GM20000 (cell line): ENCODE measurements at places on chromosomes 4 and X.

GRCh38 chr4:84938316-84938715 lies 28.2 kb downstream of the WDFY3 start:
- DNase-seq = no peak

DNA sequence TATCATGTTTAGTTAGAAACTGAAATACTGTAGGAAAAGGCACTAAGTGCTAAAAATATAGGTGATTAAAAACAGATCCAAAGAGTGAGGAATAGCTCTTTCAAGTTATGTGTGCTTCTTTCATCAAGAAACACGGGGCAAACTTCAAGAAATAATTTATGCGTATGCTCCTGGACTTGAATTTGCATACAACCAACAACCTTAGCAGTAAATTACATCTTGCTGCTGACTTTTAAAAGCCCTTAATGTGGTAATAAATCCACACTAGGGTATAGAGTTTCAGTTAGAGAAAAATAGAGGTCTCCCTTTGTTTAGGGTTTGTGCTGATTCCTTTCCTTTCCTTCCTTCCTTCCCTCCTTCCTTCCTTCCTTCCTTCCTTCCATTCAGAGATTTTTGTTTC lies 94.5 kb upstream of the GC start:
- no peak for DNase-seq

DNA sequence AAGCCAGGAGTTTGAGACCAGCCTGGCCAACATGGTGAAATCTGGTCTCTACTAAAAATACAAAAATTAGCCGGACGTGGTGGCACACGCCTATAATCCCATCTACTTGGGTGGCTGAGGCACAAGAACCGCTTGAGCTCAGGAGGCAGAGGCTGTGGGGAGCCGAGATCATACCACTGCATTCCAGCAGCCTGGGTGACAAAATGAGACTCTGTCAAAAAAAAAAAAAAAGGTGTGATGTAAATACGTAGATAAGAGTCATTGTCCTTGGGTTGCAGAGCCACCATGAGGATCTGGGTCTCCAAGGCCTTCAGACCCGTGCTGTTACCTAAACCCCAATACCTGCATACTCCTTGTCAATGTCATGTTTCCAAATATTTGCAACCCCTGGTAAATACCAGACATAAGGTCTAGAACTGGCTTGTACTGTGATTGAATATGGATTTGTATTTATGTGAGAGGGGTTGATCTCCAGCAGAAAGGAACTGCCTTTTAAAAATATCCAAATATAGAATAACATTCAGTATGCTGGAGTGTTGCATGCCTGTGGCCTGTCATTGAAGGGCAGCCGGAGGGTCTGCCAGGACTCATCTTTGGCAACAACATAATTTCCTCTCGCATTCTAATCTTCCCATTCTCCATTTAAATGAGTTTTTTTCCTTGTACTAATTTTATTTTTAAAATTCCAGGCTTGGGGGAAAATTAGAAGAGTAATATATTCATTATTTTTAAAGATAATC lies 40.4 kb downstream of the ATXN3L start:
- DNase-seq = no peak

- DNase-seq = no peak
Measured at GRCh38 chrX:38052096-38052495, 45.7 kb downstream of the SYTL5 start.

DNA sequence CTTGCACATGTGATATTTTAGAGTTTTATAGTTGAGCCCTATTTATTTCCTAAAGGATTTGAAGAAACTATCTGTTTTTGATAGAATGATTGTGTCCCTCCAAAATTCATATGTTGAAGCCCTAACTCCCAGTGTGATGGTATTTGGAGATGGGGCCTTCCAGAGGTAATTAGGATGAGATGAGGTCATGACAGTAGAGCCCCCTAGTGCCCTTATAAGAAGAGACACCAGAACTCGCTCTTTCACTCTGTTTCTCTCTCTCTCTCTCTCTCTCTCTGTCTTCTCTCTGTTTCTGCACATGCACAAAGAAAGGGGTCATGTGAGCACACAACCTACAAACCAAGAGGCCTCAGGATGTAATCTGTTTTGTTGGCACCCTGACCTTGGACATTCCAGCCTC lies 921.9 kb upstream of the DIAPH2 start:
- no peak for DNase-seq

DNA sequence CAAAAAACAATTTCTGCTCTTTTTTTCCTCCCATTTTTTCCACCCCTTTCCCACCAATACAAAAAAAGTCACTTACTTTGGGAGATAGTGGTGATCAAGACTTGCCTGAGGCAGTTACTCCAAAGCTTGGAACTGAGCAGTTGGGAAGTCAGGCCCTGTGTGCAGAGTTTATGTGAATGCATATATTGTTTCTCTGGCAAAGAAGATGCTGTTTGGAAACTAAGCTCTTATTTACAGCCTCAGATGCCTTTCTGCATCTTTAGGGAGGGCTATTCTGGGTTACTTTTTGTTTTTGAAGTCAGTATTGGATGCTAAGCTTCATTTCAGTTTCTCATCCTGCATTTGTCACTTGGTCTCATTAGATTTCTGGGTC lies 136.3 kb downstream of the ZNF330 start:
- DNase-seq = no peak

- DNase-seq = no peak
Measured at GRCh38 chr4:115234405-115235093, 121.1 kb upstream of the NDST4 start.

GRCh38 chr4:142356118-142356759 lies 489.9 kb downstream of the INPP4B start:
- no peak for DNase-seq

DNA sequence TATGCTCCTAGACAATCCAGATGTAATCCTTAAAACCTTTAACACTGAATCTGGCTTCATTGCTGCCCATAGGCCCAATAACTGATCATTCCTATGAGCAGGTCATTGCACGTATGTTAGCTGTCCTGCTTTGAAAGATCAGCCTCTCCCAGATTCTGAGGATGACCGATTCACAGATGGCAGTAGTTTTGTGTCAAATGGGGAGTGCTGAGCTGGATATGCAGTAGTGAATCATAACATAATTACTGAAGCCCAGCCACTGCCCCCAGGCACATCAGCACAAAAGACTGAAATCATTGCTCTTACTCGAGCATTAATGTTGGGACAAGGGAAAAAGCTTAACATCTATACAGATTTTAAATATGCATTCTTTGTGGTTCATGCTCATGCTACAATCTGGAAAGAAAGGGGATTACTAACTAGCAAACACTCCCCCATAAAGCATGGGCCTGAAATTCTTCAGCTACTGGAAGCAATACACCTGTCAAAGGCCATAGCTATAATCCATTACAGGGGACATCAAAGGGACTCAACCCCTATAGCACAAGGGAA lies 16.4 kb upstream of the ZNF280C start:
- DNase-seq = no peak

- peak; percentile 66 for DNase-seq
Measured at GRCh38 chr4:2954358-2955185, 8.6 kb downstream of the NOP14 start.

GRCh38 chrX:50971395-50971794 lies 60.9 kb downstream of the BMP15 start:
- DNase-seq = no peak

DNA sequence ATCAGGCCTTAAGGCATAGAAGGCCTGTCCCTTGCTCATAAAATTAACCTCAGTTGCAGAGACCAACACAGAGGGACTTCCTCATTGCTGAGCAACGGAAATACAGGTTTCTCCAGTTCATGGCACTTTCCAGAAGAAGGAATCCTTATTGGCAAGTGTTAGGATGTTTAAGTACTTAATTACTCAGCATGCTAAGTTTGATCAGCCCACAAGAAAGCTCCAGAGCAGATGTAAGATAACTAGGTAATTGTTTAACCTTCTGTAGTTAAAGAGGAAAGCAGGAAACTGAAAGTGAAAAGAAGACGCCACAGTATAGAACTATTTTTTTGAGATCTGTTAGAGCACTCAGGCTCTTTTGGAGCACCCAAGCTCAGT lies 33.5 kb downstream of the SMS start:
- DNase-seq = no peak

- DNase-seq = no peak
Measured at GRCh38 chr4:108849611-108850168, 86.8 kb upstream of the ETNPPL start.

- no peak for DNase-seq
Measured at GRCh38 chr4:11566444-11567022, 137.8 kb upstream of the HS3ST1 start.

GRCh38 chrX:69257499-69258127 lies 92.4 kb upstream of the PJA1 start:
- DNase-seq = no peak

GRCh38 chr4:46316215-46316614 lies 73.7 kb downstream of the GABRA2 start:
- no peak for DNase-seq

DNA sequence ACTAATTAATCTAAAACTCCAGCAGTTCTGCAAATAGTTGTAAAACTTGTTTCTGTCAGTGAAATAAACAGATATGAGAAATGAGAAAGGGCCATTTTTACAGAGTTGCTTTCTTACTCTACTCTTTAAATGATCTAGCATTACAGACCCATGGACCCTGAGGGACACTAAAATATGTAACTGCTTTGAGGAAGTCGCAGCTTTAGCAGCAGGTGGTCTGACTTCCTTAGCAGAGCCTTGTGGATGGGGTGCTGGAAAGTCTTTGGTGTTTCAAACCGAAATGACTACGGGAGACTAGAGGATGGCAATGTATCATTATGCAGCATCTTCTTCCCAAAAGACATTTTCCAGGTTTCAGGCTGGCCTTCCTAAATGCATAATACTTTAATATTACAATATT lies 18.7 kb downstream of the SHISA3 start:
- DNase-seq = no peak

DNA sequence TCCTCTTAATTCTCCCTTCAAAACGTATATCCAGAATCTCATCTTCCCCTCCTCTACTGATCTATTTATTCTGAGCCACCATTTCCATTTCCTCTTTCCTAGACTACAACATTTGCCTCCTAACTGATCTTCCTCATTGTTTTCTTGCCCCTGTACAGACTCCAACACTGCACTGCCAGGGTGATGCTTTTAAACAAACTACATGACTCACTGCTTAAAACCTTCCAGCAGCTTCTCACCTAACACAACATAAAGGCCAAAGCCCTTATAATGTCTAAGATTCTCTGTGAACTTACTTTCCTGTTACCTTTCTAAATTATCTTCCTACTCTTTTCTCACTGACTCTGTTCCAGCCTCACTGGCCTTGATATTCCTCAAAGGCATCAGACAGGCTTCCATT lies 161.0 kb upstream of the HS3ST1 start:
- no peak for DNase-seq

- DNase-seq = no peak
Measured at GRCh38 chr4:39178706-39179105, 3.6 kb upstream of the WDR19 start.

- DNase-seq = no peak
Measured at GRCh38 chrX:154780968-154781367, 18.3 kb downstream of the DKC1 start.

GRCh38 chr4:128904821-128905220 lies 95.3 kb downstream of the JADE1 start:
- DNase-seq = no peak

GRCh38 chrX:23668335-23668734 lies 1.0 kb downstream of the PRDX4 start:
- no peak for DNase-seq

DNA sequence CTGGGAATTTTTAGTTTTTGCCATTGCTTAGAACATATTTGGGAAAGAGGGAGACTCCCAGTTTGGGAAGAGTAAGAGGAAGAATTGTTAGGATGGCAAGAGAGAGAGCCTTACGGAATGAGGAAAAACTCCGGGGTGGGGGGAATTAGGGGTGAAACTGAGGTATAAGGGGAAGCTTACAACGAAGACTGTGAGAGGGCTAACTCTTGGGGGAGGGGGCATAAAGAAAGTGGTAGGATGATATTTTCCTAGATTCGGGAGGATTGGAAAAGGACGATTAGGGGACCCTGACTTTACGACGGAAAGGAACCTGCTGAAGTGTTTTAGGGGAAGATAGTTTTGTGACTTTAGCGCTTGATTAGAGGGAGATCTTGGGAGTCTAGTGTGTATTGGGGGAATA lies 86.2 kb upstream of the HPRT1 start:
- no peak for DNase-seq

GRCh38 chr4:176320340-176320975 lies 692 bp downstream of the SPCS3 start:
- peak; percentile 93 for DNase-seq
